ENCODE measurements at places on chromosomes 1 and 21.

GRCh38 chr1:15852828-15853302, 5.4 kb downstream of the SPEN start:
- DNase-seq = no peak

DNA sequence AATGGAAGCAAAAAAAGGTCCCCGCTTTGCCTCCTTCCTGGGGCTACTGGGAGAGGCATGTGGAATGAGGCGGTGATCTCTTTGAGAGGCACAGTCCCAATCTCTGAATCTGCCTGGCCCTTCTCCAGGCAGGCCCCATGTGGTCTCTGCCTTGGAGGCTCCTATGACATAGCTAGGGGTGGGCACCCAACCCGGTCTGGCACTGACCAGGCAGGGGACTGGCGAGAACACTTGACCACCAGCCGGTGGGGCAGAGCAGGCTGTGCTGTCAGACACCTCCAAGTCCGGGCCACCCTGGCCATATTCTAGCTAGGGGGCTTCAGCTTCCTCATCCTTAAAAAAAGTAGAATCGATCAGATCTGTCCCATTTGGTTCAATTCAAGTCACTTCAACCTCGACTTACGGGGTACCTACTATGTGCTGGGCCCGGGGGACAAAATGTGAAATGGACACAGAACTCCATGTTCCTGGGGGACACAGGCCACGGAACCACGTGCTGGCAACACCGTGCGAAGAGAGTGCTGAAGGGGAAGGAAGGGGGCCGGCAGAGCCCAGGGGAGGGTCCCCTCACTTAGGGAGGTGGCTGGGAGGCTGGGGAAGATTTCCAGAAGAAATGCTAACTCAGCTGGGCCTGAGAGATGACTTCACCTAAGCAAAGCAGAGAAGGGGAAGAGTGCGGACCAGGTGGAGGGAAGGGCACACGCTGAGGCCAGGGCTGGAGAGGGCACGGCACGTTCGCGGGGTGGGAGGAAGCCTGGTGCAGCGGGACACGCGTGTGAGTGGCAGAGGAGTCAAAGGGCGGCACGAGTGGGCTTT, 33.3 kb downstream of the HSPG2 start:
- DNase-seq = no peak

- DNase-seq = no peak
Observed at GRCh38 chr1:246181241-246181640, 325.8 kb downstream of the SMYD3 start.

DNA sequence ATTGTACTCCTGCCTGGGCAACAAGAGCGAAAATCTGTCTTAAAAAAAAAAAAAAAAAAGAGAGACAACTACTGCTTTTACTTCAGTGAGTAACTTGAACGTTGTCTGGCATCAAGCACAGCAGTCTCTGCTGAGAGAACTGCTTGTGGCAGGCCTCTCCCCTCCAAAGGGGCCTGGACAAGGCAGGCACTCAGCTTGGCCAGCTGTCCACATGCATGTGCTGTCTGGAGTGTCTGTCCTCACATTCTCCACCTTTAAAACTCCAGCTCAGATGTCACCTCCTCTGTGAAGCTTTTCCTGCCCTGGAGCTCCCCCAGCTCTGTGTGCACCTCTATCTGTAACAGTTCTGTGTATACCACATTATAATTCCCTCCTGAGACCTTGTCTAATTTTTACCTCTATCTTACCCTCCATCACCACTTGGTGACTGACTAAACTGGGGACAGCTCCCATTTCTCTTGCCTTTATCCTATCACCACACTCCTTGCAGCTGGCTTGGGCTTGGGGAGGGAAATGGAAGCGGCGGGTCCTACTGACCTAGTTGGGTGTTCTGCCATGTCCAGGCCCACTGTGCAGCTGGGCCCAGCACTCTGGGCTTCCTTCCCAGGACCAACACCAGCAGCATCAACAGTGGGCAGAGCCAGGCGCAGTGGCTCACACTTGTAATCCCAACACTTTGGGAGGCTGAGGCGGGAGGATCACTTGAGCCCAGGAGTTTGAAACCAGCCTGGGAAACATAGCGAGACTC, 71.4 kb upstream of the ARTN start:
- no peak for DNase-seq

- DNase-seq = no peak
Observed at GRCh38 chr1:40856656-40857302, 5.4 kb downstream of the CITED4 start.

- DNase-seq = no peak
Observed at GRCh38 chr1:181651276-181651675, 168.0 kb downstream of the CACNA1E start.

GRCh38 chr1:240607006-240607405, 4.9 kb downstream of the GREM2 start:
- no peak for DNase-seq

DNA sequence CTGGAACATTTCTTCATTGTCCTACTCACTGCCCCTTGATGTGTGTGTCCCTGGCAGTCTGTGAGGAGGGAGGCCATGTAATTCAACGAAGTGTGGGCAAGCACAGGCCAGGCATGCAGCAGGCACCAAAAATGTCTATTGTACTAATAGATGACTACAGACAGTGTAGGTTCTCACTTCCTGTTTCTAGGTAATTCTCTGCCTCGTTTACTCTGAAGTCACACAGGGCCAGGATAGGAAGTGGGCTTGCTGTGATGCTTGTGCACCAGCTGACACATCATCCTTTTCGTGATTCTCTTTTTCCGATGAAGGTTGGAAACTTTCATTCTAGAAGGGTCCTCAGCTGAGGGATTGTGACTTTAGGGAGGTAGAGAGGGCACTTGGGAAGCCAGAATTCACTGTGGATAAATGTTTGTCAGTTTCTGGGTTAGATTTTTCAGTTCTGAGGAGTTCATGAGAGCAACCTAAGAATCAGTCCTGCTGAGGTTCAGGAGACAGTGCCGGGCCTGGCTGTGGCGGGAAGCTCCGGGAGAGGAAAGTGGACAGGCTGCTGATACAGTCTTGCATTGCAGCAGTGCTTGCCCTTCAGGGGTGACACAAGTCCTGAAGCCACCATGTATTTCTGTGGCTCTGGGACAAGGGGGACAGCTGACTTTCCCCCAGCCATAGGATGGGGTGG, 4.3 kb upstream of the CSF1 start:
- DNase-seq = peak; percentile 56

Data from naive thymus-derived CD4-positive, alpha-beta T cell (primary cell).